Islet precursor cell (in vitro differentiated cells): ENCODE measurements at places on chromosomes 12 and 14.

DNA sequence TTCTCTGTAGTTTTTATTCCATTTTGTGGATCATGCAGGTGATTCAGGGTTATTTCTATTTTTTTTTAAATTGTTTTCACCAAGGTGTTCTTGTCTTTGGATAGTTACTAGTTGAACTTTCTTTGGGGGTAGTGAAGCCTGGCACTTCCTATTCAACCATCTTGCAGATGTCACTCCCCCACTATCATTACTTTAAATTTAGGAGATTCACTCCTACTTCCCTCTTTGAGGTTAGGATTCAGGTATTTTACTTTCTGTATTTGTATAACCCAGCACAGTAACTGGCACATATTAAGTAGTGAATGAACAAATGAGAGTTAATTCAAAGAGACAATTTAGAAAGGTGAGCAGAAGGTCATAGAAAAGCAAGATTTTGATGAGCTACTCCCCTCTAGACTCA, 255.6 kb downstream of the ATP23 start:
- no peak for DNase-seq

GRCh38 chr12:19484738-19485137, 45.4 kb downstream of the AEBP2 start:
- no peak for DNase-seq

- peak; percentile 77 for DNase-seq
Measured at GRCh38 chr14:55721353-55721752, 141.3 kb downstream of the KTN1 start.

- DNase-seq: peak; percentile 97
Measured at GRCh38 chr12:120474616-120474960, 5.0 kb upstream of the SRSF9 start.

GRCh38 chr12:126191031-126191891, 1126.0 kb downstream of the AACS start:
- peak; percentile 84 for DNase-seq

GRCh38 chr14:57704763-57705162, 161.1 kb downstream of the SLC35F4 start:
- DNase-seq: no peak

- DNase-seq: no peak
Measured at GRCh38 chr14:89719366-89720075, 235.0 kb downstream of the EFCAB11 start.

GRCh38 chr14:102539544-102540314, 30.2 kb upstream of the ANKRD9 start:
- peak; percentile 48 for DNase-seq

- DNase-seq: no peak
Measured at GRCh38 chr14:64407329-64407728, 19.2 kb downstream of the MTHFD1 start.

GRCh38 chr12:11896417-11896929, 174.3 kb upstream of the BCL2L14 start:
- DNase-seq: peak; percentile 76

GRCh38 chr14:77154421-77154820, 12.8 kb upstream of the ZDHHC22 start:
- peak; percentile 15 for DNase-seq

- no peak for DNase-seq
Measured at GRCh38 chr14:30995689-30996088, 29.8 kb upstream of the AP4S1 start.

DNA sequence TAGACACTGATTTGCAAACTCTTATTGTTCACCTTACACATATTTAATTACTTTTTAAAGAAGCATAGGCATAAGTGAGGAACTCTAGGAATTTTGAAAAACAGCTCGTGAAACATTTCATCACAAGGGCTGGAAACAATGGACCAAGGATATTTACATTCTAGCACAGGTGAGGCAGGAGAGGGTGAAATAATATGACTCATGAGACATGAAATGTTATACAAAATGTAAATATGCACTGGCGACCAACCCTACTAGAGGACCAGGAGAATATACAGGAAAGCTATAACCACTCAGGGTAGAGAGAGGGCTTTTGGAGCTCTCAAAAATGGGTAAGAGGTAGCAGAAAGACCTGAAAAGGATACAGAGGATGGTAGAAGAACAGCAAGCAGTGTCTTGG, 115.3 kb downstream of the PTGER2 start:
- DNase-seq: no peak
